Regular cardiac myocyte (primary cell): ENCODE measurements at places on chromosomes 2 and 18. TPM values are rescaled to one million over a fixed set of nuclear protein-coding genes. Genes with fewer than 3 reads are reported as not detected.

GALNT5 gene
- total RNA-seq, result 87.6 and 183 TPM in 2 replicates

MAL gene
- 0.85 and 0.96 TPM in 2 replicates for total RNA-seq

VWA3B gene
- not detected in 2 replicates for total RNA-seq

NR4A2 gene
- 0.58 and 0.85 TPM in 2 replicates for total RNA-seq

FEV gene
- not detected in 2 replicates for total RNA-seq

ABCB11 gene
- not detected in 2 replicates for total RNA-seq

IKZF2 gene
- total RNA-seq, result 7.9 and 9.4 TPM in 2 replicates

TMEFF2 gene
- total RNA-seq, result under 0.01 TPM in 2 replicates

SERPINB3 gene
- not detected in 2 replicates for total RNA-seq

SLC19A3 gene
- 0.19 and 1.7 TPM in 2 replicates for total RNA-seq

NEU2 gene
- not detected in 2 replicates for total RNA-seq

ATF2 gene
- total RNA-seq, result 38.9 and 50.2 TPM in 2 replicates

C2orf66 gene
- under 0.01 TPM in 1 of 2 replicates, not detected in the other for total RNA-seq

FRZB gene
- under 0.01 and 0.19 TPM in 2 replicates for total RNA-seq

RGPD4 gene
- under 0.01 TPM in 1 of 2 replicates, not detected in the other for total RNA-seq

NOL4 gene
- total RNA-seq, result under 0.01 and 0.38 TPM in 2 replicates

SNTG2 gene
- 0.28 and 1.3 TPM in 2 replicates for total RNA-seq

ACOXL gene
- under 0.01 TPM in 1 of 2 replicates, not detected in the other for total RNA-seq

ZNF532 gene
- total RNA-seq, result 28.2 and 58.1 TPM in 2 replicates

HOXD9 gene
- total RNA-seq, result under 0.01 TPM in 1 of 2 replicates, not detected in the other

ATP6V1C2 gene
- under 0.01 TPM in 1 of 2 replicates, not detected in the other for total RNA-seq

ITPRIPL1 gene
- total RNA-seq, result 1.1 and 1.3 TPM in 2 replicates

ZNF521 gene
- total RNA-seq, result 5.0 and 9.9 TPM in 2 replicates

FOXD4L1 gene
- total RNA-seq, result 0.19 and 0.28 TPM in 2 replicates

FAM210A gene
- 30.9 and 40.6 TPM in 2 replicates for total RNA-seq

CLK1 gene
- 47.4 and 88.5 TPM in 2 replicates for total RNA-seq

CNTNAP5 gene
- total RNA-seq, result under 0.01 TPM in 2 replicates

ARHGAP15 gene
- total RNA-seq, result not detected in 2 replicates

LRATD1 gene
- total RNA-seq, result under 0.01 TPM in 2 replicates

PCARE gene
- not detected in 2 replicates for total RNA-seq

TUBA4B gene
- total RNA-seq, result not detected in 2 replicates

ORC4 gene
- total RNA-seq, result 46.2 and 54.1 TPM in 2 replicates

GAREM2 gene
- 0.58 and 1.4 TPM in 2 replicates for total RNA-seq

STON1 gene
- total RNA-seq, result 3.6 and 20.0 TPM in 2 replicates

MARCO gene
- not detected in 2 replicates for total RNA-seq

NDC80 gene
- 4.5 and 45.1 TPM in 2 replicates for total RNA-seq

ATP8B1 gene
- total RNA-seq, result 86.8 and 112 TPM in 2 replicates

CABYR gene
- total RNA-seq, result 2.3 and 5.9 TPM in 2 replicates

SP140 gene
- 0.77 TPM in 1 of 2 replicates, not detected in the other for total RNA-seq

GKN2 gene
- not detected in 2 replicates for total RNA-seq

PLA2R1 gene
- total RNA-seq, result 4.2 and 17.2 TPM in 2 replicates

TMEM178A gene
- total RNA-seq, result 0.19 and 1.1 TPM in 2 replicates

FLACC1 gene
- 0.38 and 1.4 TPM in 2 replicates for total RNA-seq

MFF gene
- total RNA-seq, result 51.8 and 102 TPM in 2 replicates

SYT4 gene
- not detected in 2 replicates for total RNA-seq

MEP1B gene
- total RNA-seq, result under 0.01 TPM in 1 of 2 replicates, not detected in the other

UGT1A4 gene
- total RNA-seq, result 0.28 TPM in 1 of 2 replicates, not detected in the other

LANCL1 gene
- 52.5 and 58.9 TPM in 2 replicates for total RNA-seq

RGPD3 gene
- total RNA-seq, result 0.19 and 0.85 TPM in 2 replicates

CRYGA gene
- not detected in 2 replicates for total RNA-seq

BCS1L gene
- 22.8 and 59.8 TPM in 2 replicates for total RNA-seq

RNF152 gene
- total RNA-seq, result 60.3 and 90.5 TPM in 2 replicates

ANO7 gene
- 0.38 and 0.85 TPM in 2 replicates for total RNA-seq

PDE1A gene
- total RNA-seq, result 58.5 and 96.4 TPM in 2 replicates

SERPINB13 gene
- total RNA-seq, result not detected in 2 replicates

RAPGEF4 gene
- 0.77 and 9.6 TPM in 2 replicates for total RNA-seq

MYL12A gene
- 1,015 and 1,197 TPM in 2 replicates for total RNA-seq
